ENCODE measurements at places on chromosomes 16 and 17.
A peak's percentile ranks its signal among the peaks of the same experiment; 100 is the strongest.

DNA sequence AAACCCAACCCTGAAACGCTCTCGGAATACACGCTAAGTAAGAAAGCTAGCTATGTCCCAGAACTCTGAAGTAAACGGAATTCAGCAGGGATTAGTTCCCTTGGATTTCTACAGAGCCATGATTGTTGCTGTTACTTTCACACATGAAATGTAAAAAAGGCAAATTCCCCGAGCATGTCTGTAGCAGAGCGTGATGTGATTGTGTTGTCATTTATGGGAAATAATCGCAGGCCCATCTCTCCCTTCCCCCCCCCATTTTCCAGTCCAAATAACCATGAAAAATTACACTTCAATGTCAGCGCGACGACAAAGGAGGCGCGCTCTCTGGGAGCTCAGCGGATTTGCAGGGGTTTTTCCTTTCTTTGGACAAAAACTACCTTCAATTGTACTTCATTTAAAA is 209.0 kb downstream of the ZFHX3 start:
- no peak for DNase-seq

GRCh38 chr17:63932721-63933120 is 590 bp upstream of the CD79B start:
- DNase-seq = no peak

DNA sequence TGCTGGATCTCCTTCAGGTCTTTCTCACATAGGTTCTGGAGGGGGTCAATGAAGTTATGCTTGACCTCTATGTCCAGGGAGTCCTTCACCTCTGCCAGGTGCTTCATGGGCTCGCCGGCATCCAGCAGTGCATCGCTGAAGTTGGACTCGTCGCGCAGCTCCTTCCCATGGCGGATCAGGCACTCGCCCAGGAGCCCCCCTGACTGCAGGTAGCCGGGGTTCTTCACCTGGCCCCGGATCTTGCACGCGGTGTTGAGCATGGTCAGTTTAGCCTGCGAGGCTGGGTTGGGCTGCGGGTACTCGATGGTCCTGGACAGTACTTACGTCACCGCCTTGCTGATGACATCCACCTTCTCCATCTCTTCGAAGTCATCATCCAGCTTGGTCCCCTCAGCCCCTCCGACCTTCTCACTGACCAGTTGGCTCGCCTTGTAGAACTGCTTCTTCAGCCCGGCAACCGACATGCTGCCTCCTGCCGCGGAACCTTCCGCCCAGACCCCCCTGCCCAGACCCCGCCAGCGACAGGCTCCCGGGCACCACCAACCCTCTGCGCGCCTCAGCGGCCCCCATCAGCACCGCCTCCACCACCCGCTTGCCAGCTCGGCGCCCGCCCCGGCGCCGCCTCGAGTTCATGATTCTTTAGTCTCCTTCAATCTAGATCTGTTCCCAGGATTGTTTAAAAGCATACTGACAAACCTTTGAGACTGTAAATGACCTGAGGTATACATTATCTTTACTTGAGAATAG is 99.8 kb downstream of the KPNA2 start:
- no peak for DNase-seq

DNA sequence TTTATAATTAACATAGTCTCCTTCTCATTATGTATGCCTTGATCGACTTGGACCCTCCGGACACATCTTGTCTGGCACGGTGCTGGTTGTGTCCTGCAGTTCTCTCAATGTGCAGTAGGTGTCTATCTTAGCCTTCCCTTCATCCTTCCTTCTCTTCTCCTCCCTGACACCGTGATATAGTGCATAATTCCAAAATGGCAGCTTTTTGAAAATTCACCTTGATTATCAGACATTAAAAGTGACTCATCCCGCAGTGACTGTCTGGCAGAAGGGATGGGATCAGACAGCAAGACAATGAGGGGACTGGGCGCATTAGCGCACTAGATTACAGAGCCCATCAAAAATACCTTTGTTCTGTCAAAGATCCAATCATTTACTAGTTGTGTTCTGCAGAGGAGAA is 70.0 kb upstream of the PMFBP1 start:
- DNase-seq = no peak

- DNase-seq = no peak
These were observed 175.7 kb downstream of the AXIN2 start for GRCh38 chr17:65385726-65386125.

- DNase-seq = no peak
These were observed 35.2 kb upstream of the SIAH1 start for GRCh38 chr16:48420437-48420836.

DNA sequence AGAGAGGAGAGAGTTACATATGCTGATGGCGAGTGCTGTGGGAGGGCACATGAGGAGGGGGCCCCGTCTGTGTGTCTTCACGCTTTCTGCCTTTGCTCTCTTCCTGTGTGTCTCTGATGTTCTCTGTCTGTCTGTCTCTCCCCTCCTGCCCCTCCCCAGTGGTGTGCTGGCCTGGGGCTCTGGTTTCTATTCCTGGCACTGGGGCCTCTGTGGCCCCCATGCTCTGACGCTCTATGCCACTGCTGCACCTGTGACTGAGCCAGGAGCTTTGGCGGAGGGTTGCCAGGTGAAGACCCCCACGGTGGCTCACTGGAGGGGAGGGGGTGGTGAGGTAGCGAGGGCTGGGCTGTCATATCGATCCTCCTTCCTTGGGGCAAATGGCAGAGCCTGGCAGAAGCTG is 24.6 kb upstream of the BRD7 start:
- no peak for DNase-seq

- no peak for DNase-seq
These were observed 1.3 kb upstream of the MYO15A start for GRCh38 chr17:18107061-18107790.

DNA sequence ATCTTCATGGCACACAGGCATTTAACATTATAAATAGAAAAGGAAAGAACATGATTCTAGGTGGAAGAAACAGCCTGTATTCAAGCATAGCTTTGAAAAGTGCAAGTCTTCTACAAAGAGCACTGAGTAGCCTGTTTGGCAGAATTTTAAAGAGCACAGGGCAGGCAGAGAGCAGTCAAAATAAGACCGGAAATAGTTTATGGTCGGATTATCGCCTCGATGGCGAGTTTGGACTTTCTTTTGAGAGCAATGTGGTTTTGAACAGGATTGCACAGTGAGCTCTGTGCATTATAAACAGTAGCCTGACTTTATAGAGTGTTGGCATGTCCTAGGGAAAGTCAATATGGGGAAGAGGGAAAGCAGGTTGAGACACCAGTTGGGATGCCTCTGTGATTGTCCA is 6.2 kb upstream of the TMEM100 start:
- no peak for DNase-seq

DNA sequence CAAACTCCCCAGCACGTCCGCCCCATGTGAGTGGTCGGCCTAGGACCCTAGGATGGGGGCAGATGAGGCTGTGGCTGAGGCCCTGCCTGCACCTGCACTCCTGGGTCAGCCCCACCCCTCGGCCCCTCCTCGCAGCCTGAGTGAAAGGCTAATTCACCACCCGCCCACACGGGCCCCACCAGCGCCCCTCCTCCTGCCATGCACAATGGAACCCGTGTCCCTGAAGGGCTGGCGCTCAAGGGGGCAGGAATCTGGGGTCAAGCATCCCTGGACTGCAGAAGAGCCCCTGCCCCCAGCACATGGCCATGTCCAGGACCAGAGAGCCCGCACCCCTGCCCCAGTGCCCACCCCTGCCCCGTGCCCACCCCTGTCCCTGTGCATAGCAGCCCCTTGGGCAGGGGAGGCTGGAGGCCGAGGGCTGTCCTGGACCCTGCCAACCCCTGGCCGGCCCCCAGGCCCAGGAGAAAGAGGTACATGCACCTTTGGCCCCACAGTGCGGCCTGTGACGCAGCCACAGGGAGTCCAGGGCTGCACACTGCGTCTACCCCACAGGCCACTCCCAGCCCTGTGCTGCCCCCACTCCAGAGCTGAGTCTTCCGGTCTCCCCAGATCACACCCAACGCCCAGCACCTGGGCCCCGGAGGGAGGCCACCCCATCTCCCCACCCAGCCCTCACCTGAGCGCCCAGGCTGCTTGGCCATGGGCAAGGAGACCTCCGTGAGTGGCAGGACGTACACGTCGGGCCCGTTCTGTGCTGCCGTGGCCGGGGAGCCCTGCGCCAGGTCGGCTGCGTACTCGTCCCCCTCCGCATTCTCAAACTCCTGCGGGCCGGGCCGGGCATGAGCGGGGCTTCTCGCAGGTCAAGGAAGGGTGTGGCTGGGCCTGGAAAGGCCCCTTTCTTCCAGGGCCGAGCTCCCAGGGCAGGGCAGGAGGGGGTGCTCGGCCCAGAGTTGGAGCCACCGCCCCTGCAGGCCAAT is 34.6 kb upstream of the PVALEF start:
- no peak for DNase-seq

DNA sequence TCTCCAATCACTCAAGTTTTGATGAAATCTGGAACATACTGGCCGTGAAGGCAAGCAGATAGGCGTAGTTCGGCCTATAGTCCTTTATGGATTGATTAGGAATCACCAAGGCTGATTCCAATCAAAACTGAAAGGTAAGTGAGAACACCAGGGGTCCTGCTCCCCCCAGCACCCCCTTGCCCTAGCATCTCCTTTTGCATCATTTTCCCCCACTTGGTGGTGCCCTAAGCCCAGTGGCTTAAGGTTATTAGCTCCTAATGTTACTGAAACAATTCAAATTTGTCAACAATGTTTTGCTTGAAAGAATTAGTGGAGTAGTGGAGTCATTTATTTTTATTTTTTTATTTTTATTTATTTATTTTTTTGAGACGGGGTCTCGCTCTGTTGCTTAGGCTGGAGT is 4.9 kb downstream of the SLFN14 start:
- no peak for DNase-seq

- no peak for DNase-seq
These were observed 605.5 kb upstream of the SALL1 start for GRCh38 chr16:51756447-51757123.

DNA sequence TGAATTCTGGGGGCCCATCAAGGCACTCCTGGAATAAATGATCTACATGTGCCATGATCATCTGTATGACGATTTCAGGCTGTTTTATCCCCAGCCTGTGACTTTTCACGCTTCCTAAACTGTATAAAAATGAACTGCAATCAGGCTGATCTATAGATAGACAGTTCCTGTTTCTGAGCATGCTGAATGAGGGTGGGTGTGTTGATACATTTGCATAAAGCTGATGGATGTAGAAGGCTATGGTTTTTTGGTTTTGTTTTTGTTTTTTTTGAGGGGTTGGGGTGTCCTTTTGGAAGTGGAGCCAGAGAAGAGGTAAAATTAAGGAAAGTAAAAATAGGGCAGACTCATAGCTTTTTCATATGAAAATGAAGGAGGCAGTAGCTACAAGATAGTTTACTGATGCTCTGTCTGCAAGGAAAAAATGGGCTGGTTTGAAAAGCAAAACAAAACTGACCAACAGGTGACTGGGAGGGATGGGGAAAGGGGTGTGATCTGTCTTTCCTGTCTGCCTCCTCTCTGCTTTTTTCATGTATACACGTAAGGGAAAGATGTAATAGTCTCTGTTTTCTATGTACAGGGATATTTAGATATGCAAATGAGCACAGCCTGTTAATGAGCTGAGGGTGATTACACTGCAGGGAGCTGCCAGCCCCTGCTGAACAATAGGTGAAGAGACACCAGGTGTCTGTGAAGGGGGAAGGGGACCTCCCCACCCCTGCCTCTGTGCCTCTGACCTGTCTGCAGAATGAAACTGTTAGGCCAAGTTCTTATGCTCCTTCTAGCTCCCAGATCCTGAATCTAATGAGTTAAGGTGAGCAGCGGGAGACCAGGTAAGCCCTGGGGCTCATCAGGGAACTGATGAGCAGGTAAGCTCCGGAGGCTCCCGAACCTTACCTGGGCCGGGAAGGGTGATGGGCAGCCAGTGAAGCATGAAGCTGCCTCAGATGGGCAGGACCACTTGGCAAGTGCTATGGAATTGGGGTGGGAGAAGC is 46.6 kb upstream of the LYRM9 start:
- DNase-seq = no peak

DNA sequence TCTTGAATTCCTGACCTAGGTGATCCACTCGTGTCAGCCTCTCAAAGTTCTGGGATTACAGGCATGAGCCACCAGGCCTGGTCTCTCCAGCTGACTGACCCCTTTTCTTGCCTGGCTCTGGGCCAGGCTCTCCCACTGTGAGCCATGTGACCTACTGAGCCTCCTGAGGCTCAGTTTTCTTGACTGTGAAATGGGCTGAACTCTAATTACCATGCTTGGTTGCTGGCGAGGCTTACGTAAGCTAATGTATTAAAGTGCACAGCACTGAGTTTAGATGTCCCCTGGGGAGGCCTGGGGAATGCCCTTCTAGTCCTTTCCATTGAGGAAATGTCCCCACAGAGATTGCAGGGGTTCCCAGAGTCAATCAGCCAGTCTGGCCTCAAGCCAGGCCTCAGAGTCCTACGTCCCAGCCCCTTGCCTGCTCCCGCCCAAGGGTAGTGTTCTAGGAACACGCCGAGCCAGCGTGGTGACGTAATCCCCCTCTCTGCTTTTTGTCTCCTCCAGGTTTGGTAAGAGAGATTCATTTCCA is 45.8 kb upstream of the LGALS9 start:
- DNase-seq = no peak

DNA sequence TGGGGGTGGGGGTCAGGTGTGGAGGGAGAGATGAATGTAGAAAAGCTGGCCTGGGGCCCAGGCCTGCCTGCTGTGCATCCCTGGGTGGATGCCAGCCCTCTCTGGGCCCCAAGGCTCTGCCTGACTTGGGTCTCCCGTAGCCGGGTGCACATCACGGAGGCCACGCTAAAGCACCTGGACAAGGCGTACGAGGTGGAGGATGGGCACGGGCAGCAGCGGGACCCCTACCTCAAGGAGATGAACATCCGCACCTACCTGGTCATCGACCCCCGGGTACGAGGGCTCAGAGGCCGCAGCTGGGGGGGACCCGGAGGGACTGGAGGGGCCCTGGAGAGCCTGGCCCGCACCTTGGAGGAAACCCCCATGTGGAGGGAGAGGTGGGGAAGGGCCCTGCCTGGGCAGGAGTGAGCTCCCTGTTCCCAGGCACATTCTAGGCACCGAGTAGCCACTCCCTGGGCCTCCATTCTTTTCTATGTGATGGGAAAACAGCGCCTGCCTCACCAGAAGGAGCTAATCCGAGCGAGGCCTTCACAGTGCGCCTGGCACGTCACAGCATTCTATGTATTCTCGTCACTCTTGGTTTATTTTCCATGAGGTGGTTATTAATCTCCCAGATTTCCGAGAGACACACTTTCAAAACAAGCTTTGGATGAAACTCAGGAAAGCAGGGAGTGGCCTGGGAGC is 34.7 kb downstream of the ADCY7 start:
- peak; percentile 44 for DNase-seq

DNA sequence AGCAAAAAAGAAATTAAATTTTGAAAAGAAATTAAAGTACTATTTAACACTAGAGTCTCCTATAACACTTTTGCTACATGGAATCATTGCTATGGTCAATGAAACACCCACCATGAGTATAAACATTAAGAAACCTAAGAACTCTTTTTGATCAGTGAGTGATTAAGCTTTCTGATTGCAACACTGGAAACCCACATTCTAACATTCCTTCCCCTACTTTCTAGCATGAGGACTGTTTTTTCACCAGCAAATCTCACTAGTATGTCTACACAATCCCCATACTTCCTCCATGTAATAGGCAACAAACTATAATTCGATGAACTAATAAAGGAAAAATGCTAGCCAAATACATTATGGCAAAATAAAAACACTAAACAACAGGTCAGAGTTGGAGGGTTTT is 54.7 kb downstream of the SKAP1 start:
- no peak for DNase-seq
